ENCODE measurements at places on chromosomes 16 and 17. TPM values are rescaled to one million over a fixed set of nuclear protein-coding genes. Genes with fewer than 3 reads are reported as not detected.

SRCIN1 gene
- not detected for total RNA-seq

KRT40 gene
- not detected for total RNA-seq

TRPV2 gene
- total RNA-seq, result 76.2 TPM

SLC5A2 gene
- not detected for total RNA-seq

KRT27 gene
- total RNA-seq, result not detected

CACNG5 gene
- total RNA-seq, result not detected

GRAPL gene
- total RNA-seq, result not detected

NFATC3 gene
- total RNA-seq, result 27.2 TPM

SLC5A10 gene
- total RNA-seq, result not detected

CD300E gene
- total RNA-seq, result not detected

KRT222 gene
- total RNA-seq, result 0.20 TPM

CACNA1H gene
- total RNA-seq, result under 0.01 TPM

CDH15 gene
- not detected for total RNA-seq

KRTAP17-1 gene
- total RNA-seq, result not detected

SOST gene
- not detected for total RNA-seq

CDH1 gene
- total RNA-seq, result not detected

TP53TG3B gene
- total RNA-seq, result not detected

DHRS7C gene
- not detected for total RNA-seq

GRB7 gene
- total RNA-seq, result 0.20 TPM

MRPL12 gene
- 18.0 TPM for total RNA-seq

C16orf89 gene
- total RNA-seq, result not detected

DLX3 gene
- 0.98 TPM for total RNA-seq

RDM1 gene
- total RNA-seq, result 0.37 TPM

CIITA gene
- 0.78 TPM for total RNA-seq

KCNH4 gene
- total RNA-seq, result not detected

SAT2 gene
- total RNA-seq, result 20.9 TPM

MGAT5B gene
- total RNA-seq, result 0.37 TPM

KRTAP4-11 gene
- total RNA-seq, result not detected

TSR1 gene
- total RNA-seq, result 59.9 TPM

ATP1B2 gene
- total RNA-seq, result not detected

JPT1 gene
- 139 TPM for total RNA-seq

ACE gene
- 61.7 TPM for total RNA-seq

IL32 gene
- total RNA-seq, result 0.59 TPM

TPPP3 gene
- 0.98 TPM for total RNA-seq

ADAM11 gene
- total RNA-seq, result 0.59 TPM

TNFRSF13B gene
- not detected for total RNA-seq

SAP30BP gene
- total RNA-seq, result 51.0 TPM

PMFBP1 gene
- total RNA-seq, result 0.78 TPM

PPP4C gene
- total RNA-seq, result 182 TPM

PCGF2 gene
- total RNA-seq, result 4.4 TPM

MMP15 gene
- total RNA-seq, result 2.7 TPM

TMEM88 gene
- 0.20 TPM for total RNA-seq

KRT32 gene
- not detected for total RNA-seq

CSF3 gene
- total RNA-seq, result 10.2 TPM

OR1A1 gene
- total RNA-seq, result not detected

GP2 gene
- not detected for total RNA-seq

CCDC78 gene
- 3.7 TPM for total RNA-seq

STH gene
- not detected for total RNA-seq

XYLT1 gene
- 70.6 TPM for total RNA-seq

MTSS2 gene
- 27.8 TPM for total RNA-seq

PHKB gene
- 50.0 TPM for total RNA-seq

DCTN5 gene
- 27.2 TPM for total RNA-seq

CES3 gene
- total RNA-seq, result under 0.01 TPM

MGRN1 gene
- 35.6 TPM for total RNA-seq

STAT5A gene
- 19.1 TPM for total RNA-seq

PTX4 gene
- total RNA-seq, result 0.39 TPM

PHOSPHO1 gene
- under 0.01 TPM for total RNA-seq

GRAP gene
- total RNA-seq, result 0.20 TPM

KRTAP2-1 gene
- total RNA-seq, result not detected

ZFP3 gene
- total RNA-seq, result 2.0 TPM
